ENCODE measurements at places on chromosomes 1 and 21. TPM values are rescaled to one million over a fixed set of nuclear protein-coding genes. Genes with fewer than 3 reads are reported as not detected.

DNA sequence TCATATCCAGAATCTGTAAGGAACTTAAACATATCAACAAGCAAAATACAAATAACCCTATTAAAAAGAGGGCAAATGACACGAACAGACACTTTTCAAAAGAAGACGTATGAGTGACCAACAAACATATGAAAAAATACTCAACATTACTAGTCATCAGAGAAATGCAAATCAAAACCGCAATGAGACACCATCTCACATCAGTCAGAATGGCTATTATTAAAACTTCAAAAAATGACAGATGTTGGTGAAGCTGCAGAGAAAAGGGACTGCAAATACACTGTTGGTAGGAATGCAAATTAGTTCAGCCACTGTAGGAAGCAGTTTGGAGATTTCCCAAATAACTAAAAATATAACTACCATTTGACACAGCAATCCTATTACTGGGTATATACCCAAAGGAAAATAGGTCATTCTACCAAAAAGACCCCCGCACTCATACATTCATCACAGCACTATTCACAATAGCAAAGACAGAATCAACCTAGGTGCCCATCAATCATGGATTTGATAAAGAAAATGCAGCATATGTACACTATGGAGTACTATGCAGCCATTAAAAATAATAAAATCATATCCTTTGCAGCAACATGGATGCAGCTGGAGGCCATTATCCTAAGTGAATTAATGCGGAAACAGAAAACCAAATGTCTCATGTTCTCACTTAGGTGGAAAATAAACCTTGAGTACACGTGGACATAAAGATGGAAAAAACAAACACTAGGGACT is 230.1 kb upstream of the RAB4A start:
- DNase-seq: no peak

- DNase-seq: no peak
These were observed 55.5 kb downstream of the SLC66A1 start for GRCh38 chr1:19367584-19368041.

GRCh38 chr21:17818186-17819113 is 706 bp downstream of the C21orf91 start:
- peak; percentile 35 for DNase-seq

DNA sequence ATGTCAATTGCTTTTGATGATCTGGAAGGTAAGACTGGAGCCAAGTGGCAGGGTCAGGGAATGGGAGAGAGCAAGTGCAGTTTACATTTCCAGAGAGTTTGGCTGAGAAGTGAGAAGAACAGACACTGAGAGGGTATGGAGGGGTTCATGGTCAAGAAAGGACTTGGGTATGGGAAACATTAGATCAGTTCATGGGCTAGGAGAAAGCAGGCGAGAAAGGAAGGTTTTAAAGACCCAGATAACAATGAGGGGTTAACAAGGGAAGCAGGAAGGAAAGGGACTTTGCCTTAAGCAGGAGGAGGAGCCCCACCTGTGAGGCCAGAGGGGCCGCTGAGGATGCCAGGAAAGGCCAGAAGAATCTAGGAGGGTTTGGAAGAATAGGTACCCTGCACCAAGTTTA is 78.2 kb downstream of the DTL start:
- DNase-seq: no peak

GRCh38 chr1:216854836-216855484 is 131.7 kb upstream of the ESRRG start:
- DNase-seq: no peak

DNA sequence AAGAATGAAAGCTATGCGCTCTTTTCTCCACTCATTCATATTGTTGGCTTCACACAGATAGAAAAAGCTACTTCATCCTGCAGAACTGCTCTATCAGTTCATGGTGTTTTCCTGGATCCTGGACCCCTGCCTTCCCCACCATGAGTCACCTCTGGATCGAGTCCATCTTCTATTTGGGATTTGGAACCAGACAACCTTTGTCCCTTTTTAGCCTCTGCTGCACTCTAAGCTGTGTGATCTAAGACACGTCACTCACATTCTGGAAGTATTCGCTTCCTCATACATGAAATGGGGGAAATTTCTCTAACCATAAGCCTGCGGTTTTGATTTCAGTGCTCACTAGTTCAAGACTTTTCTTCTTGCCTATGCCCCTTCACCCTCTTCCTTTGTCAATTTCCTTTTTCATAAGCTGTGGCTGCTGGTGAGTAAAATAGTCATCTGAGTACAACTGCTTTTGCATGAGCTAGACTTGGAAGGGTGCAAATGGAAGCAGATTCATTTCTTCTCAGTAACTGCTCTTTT is 14.1 kb upstream of the DEGS1 start:
- DNase-seq: no peak

- DNase-seq: no peak
These were observed 1.3 kb upstream of the SYT6 start for GRCh38 chr1:114154963-114155322.

GRCh38 chr1:39609618-39610331 is 29.7 kb downstream of the HEYL start:
- DNase-seq: peak; percentile 87

GRCh38 chr1:2148691-2149090 is 45.9 kb downstream of the FAAP20 start:
- no peak for DNase-seq

- DNase-seq: no peak
These were observed 41.3 kb upstream of the BMP8B start for GRCh38 chr1:39829791-39830533.

GRCh38 chr1:208975456-208975855 is 608.1 kb upstream of the CAMK1G start:
- DNase-seq: no peak

GRCh38 chr1:151537112-151537511 is 3.0 kb upstream of the TUFT1 start:
- no peak for DNase-seq

- no peak for DNase-seq
These were observed 544.9 kb downstream of the KCNT2 start for GRCh38 chr1:196063294-196063693.

DNA sequence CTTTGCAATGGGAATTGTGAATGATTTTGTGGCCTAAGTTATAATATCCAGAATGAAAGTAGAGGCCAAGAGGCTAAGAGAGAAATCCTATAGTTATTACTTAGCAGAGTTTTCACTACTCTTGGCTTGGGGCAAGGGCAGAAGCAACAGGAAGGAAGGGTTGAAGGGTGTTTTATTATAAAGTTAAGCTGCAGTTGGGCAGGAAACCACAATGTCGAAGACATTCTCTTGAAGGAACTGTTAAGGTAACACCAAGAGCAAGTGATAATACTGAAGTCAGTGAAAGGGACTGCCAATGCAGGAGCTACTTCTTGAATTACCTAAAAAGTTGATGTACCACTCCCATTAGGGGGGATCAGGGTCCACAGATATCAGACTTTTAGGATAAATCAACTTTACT is 8.3 kb downstream of the XCL2 start:
- no peak for DNase-seq

DNA sequence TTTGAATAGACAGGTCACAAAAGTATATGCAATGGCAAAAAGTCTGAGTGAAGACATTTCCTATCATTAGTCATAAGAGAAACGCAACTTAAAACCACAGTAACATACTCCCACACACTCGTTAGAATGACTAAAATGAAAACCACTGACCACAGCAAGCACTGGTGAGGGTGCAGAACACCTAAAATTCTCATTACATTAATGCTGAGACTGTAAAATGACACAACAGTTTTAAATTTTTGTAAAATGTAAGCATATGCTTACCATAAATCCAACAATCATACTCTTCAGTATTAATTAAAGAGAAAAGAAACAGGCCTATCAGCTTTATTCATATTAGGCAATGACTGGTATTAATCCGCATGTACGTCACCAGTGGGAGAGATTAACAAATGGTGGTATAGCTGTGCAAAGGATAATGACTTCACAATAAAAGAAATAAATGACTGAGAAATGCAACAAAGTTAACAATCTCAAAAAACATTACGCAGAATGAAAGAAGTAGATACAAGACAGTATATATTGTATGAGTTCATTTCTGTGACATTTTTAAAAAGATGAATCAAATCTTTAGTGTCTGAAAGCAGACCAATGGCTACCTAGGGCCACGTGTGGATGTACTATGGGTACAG is 253.5 kb downstream of the AKT3 start:
- no peak for DNase-seq

DNA sequence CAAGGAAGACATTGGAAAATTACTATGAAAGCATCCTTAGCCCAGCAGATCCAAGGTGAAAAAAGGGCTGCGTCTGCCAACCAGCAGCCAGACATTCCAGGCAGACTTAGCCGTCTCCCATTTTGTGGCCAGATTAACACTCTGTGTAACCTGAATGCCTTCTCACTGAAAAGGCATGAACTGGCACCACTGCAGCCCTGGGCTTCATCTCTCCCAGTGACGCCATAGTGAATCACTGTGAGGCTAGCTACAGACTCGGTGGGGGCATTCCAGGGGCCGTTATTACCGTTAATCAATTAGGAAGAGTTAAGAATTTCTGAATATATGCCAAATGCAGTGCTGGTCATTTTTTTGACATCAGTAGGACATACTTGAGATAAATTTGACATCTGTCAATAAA is 627.4 kb downstream of the LMO4 start:
- peak; percentile 66 for DNase-seq

DNA sequence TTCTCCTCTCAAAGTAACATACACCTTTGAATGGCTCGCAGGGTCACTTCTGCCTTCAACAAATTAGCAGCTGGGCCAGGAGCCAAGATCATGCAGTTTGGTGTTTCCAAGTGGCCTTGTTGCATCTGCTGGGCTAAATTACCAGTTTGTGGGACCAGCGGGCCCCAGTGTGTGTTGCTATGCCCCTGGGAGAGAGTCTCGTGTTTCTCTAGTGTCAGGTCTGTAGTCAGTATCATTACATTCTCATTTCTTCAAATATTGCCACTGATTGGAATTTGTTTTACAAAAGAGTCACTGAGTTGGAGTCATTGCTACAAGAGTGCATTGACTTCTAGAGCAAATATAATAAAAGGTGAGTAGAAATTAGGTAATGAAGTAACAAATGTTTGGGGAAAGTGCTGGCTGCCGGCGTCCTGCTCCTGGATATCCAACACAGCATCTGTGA is 35.5 kb downstream of the RHOU start:
- DNase-seq: no peak

- DNase-seq: no peak
These were observed 62.5 kb downstream of the TBX15 start for GRCh38 chr1:118925651-118926050.

- no peak for DNase-seq
These were observed 22.5 kb downstream of the SNAP47 start for GRCh38 chr1:227757781-227758180.

DNA sequence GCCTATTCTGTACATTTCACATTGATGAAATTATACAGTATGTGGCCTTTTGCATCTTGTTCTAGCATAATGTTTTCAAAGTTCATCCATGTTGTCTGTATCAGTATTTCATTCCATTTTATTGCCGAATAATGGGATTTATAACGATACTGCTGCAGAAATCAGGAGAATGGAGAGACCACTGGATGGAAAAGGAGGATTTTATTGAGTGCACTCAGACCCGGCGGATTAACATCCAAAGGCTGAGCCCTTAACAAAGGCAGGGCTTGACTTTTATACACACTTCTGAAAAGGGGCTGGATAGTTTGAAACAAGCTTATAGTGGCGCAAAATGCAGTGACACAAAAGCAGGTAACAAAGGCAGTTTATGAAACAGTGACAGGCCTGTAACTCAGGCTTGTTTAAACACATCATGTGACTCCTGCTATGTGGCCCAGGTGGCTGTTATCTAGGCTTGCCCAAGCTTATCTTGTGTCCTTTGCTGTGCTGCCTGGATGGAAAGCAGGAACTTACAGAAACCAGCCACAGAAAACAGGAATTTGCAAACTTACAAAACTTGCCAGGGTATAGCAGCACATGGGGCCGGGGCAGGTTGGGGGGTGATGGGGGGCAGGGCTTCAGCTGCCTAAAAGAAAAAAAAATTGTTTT is 32.8 kb upstream of the KCNJ15 start:
- DNase-seq: no peak

- no peak for DNase-seq
These were observed 8.4 kb downstream of the LUZP1 start for GRCh38 chr1:23159963-23160877.

GRCh38 chr1:147083919-147084272 is 88.4 kb downstream of the PRKAB2 start:
- DNase-seq: no peak

DNA sequence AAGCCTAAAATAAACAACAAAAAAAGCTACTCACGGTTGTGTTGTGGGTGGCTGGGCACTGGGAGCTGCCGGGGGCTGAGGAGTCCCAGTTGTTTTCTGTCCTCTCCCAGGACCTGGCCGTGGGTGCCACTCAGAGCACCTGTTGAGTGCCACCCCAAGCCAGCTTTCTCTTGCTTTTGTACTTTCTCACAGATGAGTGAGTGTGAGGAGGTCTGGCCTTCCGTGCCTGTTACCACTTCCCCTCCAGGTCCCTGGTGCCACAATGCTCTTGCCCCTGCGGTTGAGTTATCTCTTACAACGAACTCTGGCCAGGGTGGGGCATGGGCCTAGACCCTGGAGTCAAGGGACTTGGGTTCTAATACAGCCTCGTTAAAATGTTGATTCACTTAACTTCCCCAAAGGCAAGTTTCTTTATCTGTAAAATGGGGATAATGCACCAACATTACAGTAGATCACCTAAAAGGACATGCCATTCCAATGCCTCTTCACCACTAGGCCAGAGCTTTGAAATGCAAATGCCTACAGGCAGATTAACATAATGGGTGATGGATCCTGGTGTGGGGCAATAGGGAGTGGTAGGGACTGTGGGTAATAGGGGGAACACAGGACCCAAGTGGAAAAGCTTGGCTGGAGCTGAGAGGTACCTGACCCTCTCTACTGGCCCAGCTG is at the start of gene CNR2:
Gene CNR2, minus strand, starts transcription at position 151 of the 669 bp plus-strand sequence. CDS start 37,745 bp downstream, outside the sequence.
- DNase-seq: no peak

DNA sequence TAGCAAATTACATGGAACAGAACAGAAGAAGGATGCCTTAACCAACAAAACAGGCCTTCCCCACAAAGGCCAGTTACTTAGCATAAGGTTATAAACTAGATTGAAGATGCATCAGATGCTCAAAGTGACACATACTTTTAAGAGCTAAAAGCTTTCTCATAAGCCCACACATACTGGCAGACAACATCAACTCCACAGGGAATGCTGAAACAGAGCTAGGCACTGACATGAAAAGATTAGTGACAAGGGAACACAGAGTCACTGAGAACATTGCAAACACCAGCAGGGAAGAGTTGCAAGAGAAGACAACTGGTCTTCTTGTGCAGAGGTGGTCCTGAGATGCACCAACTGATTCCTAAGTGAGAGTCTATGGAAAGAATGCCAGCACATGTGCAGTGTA is 6.9 kb downstream of the TTC13 start:
- no peak for DNase-seq

RAB3B gene
- not detected for total RNA-seq

CD5L gene
- total RNA-seq: 0.41 TPM

ATF6 gene
- total RNA-seq: 19.7 TPM

SV2A gene
- total RNA-seq: 0.43 TPM

ATP1A4 gene
- total RNA-seq: not detected

MIXL1 gene
- not detected for total RNA-seq

SYF2 gene
- 31.6 TPM for total RNA-seq

LCE6A gene
- total RNA-seq: not detected

BCAN gene
- total RNA-seq: not detected

LAPTM5 gene
- 11.6 TPM for total RNA-seq

TRIM67 gene
- total RNA-seq: not detected

PLA2G2F gene
- not detected for total RNA-seq

KRTAP19-1 gene
- not detected for total RNA-seq

AGRN gene
- total RNA-seq: 45.7 TPM

NTMT2 gene
- total RNA-seq: 2.0 TPM

SPRR2A gene
- not detected for total RNA-seq

All from heart left ventricle (tissue), 16 donors.